ENCODE measurements at places on chromosomes 12 and 14. TPM values are rescaled to one million over a fixed set of nuclear protein-coding genes. Genes with fewer than 3 reads are reported as not detected.

GRCh38 chr14:29868000-29868399 lies 59.6 kb downstream of the PRKD1 start:
- no peak for DNase-seq

GRCh38 chr14:100303925-100304324 lies 2.3 kb downstream of the SLC25A29 start:
- no peak for DNase-seq

DNA sequence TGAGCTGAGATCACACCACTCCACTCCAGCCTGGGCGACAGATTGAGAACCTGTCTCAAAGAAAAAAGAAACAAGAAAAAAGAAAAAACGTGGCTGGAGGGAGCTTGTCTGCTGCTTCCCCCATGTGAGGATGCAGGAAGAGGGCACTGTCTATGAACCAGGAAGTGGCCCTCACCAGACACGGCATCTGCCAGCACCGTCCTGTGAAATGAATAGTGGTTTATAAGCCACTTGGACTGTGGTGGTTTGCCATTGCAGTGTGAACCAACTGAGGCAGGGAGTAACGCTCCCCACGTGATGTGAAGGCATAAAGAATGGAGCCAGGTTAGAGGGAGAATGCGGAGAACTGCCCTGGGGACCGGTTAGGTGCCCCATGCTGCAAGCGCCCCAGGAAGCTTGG lies 4.5 kb upstream of the BRF1 start:
- no peak for DNase-seq

GRCh38 chr14:60327447-60328331 lies 78.7 kb downstream of the PPM1A start:
- DNase-seq, result no peak

DNA sequence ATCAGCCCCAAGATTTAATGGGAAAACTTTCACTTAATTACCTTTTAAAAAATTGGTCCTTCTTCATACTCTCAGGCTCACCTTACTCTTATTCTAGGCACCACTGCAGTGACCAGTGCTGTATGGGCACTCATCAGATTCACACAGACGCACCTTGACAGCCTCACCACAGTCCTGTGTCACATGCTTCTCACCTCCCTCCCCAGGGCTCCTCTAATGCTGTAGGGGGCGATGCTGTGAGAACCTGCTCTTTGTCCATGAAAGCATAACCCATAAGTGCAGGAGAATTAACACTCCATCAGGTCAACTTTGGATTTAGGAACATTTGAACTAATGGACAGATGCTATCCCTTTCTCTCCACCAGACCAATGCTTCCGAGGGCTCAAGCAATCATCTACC lies 13.9 kb upstream of the PPP4R3A start:
- DNase-seq, result no peak

GRCh38 chr12:64883264-64884163 lies 59.1 kb downstream of the TBC1D30 start:
- no peak for DNase-seq

DNA sequence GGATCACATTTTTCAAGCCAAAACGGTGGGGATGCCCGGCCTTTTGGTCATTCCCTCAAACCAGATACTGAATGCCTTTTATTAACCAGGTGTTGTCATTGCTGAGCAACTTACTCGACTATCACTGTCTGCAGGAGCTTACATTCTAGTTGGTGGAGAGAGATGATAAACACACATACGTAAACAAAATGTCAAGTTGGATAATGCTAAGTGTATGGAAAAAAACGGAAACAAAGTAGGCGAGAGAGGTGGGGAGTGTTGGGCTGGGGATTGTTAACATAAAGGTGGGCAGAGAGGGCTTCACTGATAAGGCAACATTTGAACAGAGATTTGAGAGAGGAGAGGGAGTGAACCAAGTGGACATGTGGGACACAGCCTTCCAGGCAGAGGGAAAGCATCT lies 4.5 kb downstream of the C12orf43 start:
- no peak for DNase-seq

GRCh38 chr12:72434999-72435398 lies 162.8 kb downstream of the TRHDE start:
- DNase-seq, result no peak

GRCh38 chr12:84658877-84659276 lies 253.7 kb downstream of the SLC6A15 start:
- no peak for DNase-seq

GRCh38 chr12:10241290-10241689 lies 28.6 kb downstream of the GABARAPL1 start:
- no peak for DNase-seq

- no peak for DNase-seq
These were observed 628.2 kb downstream of the ETNK1 start for GRCh38 chr12:23253191-23253590.

DNA sequence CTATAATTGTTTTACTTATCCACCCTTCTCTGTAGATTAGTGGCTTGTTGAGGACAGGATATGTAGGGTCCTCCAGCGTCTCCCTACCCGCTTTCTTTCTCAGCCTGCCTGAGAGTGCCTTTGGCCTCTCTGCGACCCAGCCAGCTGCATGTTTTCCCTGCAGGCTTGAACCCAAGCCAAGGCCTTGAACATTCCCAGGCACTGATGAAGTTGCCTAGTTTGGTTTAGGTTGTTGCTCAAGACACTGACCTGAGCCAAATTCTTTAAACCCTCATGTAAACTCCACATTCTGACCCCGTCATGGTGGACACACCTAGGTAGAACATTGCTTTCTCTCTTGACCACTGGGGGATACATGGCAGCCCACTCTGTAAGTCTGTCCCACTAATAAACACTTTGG lies 33.4 kb upstream of the TXNRD1 start:
- DNase-seq, result no peak

- DNase-seq, result no peak
These were observed 768.7 kb downstream of the BCL11B start for GRCh38 chr14:98503086-98503815.

GRCh38 chr14:69073915-69074314 lies 79.0 kb downstream of the DCAF5 start:
- no peak for DNase-seq

The CPSF6 gene
- polyA plus RNA-seq, result 52.4 TPM

The RNU4-1 gene
- polyA plus RNA-seq, result not detected

The MLH3 gene
- 23.9 TPM for polyA plus RNA-seq

The FAM90A1 gene
- polyA plus RNA-seq, result 1.8 TPM

The JPH4 gene
- 0.66 TPM for polyA plus RNA-seq

The KRT74 gene
- not detected for polyA plus RNA-seq

The PROX2 gene
- polyA plus RNA-seq, result 0.85 TPM

The CLEC12A gene
- polyA plus RNA-seq, result 0.22 TPM

Measured in forelimb muscle (tissue), 1 donor.